Urothelium cell line (cell line): ENCODE measurements at places on chromosomes 5 and 9.

DNA sequence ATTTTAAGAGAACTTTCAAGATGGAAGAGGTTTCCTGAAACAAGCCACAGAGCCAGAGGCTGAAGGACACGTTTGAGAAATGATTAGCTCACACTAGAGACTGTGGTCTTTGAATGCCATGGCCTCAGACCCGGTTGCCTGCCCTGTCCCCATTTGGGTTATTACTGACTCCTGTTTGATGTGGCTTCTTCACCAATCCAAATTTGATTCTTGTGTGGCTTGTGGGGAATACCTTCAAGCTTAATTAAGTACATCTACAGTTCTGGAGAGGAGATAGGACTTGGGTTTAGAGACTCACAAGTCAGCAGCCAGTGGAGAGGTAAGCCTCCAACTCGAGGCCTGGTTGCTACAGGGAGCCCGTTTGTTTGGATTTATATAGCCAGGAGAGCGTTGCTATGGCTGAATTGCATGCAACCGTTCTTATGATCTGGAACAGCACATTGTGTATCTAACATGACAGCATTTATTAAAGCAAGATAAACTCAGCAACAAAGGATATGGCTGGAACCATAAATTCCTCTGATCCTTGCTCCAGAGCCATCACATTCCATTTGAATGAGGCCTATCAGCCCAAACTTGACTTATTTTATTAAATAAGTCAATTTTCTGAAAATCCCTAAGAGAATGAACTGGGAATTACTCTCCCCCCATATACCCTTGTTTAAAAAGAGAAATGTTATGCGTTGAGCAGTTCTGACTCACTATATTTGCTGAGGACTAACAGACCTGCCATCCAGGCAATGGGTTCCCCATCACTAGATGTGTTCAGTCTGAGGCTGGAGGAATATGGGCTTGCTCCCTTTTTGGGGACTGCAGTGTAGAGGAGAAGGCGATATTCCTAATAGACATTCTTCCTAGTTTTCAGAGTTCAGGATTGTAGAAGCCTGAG is 88.4 kb upstream of the TNFSF8 start:
- DNase-seq: no peak

- peak; percentile 29 for DNase-seq
Measured at GRCh38 chr9:115992834-115993233, 160.8 kb upstream of the PAPPA start.

DNA sequence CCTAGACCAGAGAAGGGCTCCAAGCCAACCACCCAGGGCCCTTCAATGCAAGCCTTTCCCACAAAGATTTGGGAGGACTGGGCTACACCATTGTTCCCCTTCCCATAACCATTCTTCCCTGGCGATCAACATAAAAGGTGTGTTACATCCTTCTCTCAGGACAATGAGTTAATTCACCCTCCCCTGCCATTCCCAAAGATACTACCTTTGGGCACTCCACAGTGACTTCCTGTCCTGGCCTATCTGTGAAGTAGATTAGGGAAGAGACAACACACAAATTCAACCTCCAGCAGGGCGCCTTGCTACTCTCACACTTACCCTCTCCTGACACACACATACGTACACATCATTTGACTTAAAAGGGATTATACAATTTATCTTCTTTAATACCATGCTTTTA is 23.2 kb upstream of the IL17B start:
- DNase-seq: no peak

DNA sequence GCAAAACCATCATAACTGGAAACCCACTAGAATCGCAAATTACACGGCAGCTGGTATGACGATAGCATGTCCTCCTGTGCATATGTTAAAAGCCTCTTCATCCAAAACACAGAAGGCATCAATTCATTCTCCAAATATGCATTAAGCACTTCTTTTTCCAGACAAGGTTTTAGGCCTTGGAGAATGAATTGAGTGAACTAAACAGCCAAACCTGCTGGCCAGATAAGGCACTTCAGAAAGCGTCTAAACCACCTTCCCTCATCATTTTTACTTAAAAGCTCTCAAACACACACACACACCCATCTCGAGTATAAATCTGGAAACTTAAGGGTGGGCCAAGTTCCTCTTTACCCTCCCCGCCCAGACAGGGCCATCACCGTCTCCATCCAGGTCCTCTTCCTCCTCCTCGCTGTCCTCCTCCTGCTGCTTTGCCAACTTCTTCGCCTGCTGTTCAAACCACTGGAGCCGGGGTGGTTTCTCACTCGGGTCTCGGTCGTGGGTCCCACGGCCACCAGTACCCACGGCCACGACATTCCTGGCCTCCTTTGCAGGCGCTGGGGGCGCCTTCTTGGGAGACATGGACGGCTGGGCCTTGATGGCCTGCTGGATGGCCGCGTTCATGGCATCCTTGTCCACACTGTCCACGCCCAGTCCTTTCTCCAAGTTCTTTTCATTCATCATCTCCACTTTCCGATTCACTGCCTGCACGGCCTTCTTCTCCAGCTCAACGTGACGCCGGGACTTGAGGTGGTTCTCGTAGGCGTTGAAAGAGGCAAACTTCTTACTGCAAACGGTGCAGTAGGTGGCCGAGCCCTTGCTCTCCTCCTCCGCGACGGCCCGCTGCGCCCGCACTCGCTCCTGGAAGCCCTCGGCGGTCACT is 696 bp downstream of the ZNF622 start:
- DNase-seq: no peak

DNA sequence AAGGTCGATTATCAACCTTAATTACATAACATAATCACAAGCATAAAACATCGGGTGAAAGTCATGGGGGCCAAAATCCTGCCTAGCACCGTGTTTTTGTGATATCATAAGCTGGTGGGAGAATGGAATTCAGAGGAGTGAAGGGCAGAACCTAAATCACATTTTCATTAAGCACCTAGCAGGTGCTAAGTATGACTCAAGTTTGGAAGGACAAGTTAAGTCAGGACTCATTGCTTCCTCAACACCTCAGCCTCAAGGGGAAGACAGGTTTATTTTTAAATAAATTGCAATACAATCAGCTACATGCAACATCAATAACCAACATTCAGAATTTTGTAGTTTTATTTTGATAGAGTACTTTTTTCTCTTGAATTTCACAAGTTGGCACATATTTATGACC is 33.5 kb upstream of the GAS1 start:
- no peak for DNase-seq

DNA sequence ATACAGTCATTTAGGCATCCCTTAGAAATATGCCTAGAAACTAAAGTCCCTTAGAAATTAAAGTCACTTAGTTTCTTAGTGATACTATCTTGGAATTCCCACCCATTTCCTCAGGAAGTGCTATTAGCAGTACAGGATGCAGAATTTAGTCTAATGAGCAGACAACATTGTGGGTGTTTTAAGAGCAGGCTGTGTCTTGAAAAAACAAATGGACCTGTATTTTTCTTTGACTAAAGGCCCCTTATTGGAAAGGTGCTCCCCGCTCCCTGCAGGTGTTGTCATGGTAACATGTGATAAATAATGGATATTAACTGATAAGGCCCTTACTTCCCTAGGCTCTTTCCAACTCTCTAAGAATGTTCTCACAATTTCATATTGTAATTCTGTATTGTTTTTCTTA is 38.8 kb upstream of the STARD4 start:
- DNase-seq: no peak

DNA sequence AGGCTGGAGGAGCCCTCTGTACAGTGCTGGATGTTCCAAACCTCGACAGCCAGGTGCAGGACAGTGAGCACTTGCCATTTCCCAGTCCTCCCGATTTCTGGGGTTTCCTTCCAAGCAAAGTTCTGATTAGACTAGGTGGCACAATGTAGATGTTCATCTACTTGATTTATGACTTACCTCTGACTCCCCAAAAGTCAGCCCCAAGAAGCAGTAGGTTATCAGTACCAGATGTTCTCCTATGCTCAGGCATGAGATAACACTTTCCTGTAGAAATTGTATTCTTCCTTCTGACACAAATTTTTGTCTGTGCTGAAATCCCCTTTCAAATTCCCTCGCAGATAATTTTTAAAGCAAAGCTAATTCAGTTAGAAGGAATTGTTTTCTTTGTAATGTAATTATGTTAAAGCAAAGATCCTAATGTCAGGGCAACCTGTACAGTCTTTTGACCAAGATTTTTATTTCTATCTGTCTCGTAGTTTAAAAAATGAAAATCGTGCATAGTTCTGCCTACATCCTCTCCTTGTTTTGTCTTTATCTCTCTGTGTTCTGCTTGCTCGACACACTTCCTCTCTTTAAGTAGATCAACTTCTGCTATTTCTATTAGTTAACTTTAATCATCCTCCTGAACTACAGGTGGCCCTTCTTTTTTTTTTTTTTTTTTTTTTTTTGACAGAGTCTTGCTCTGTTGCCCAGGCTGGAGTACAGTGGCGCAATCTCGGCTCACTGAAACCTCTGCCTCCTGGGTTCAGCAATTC is 102.4 kb upstream of the PJA2 start:
- DNase-seq: no peak

GRCh38 chr5:57244331-57244730 is 70.5 kb downstream of the GPBP1 start:
- no peak for DNase-seq

DNA sequence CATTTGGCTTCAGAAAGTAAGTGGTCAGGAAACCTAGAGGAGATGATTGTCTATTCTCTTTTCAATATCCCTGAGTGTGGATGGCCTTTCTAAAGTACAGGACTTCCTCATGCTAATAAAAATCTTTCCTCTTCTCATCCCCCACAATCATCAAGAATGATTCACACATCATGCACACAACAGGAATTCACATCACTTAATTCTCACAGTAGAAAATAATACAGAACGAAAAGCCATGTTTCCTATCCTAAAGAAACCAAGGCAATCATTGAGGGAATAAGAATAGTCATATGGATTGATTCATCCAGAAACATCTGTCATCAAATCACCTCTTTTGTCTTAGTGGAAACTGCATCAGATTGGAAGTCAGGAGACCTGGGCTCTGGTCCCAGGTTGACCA is 203.1 kb upstream of the PIK3R1 start:
- DNase-seq: no peak

DNA sequence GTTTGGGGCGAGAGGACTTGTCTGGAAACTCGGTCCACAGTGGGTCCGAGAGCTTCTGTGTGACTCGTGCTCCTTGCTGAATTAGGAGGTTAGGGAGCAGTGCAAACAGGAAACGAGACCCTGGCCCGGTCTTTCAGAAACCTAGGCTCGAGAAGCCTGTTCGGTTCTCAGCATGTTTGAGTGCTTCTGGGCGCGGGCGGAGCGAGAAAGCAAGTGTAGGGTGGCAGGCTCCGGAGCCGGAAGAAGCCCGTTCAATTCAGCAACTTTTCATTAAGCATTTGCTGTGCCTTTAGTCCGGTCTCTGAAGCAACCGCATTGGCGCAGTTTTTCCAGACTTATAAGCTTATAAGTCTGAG is 547 bp downstream of the CLTA start:
- DNase-seq: peak; percentile 22

DNA sequence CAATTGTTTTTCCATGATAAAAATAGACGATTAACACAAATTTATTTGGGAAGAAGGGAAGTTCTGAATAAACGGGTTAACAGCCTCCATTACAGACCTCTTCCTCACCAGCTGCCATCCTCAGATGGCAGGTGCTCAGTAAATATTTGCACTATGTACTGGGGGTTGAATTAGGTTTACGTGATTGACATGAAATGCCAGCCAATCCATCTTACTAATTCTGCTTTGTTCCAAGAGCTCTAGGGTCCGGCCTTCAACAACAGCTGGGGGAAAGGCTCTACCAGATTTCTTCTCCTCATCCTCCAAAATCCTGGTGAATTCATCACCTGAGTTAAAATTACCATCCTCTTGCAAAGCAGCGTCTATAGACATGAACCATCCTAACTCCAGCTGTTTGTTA is 104.6 kb downstream of the MTX3 start:
- DNase-seq: no peak

- no peak for DNase-seq
Measured at GRCh38 chr5:132418881-132419280, 49.4 kb downstream of the SLC22A5 start.

- DNase-seq: no peak
Measured at GRCh38 chr9:137244486-137245449, 3.7 kb downstream of the TUBB4B start.

- no peak for DNase-seq
Measured at GRCh38 chr5:53882676-53883031, 322.2 kb downstream of the NDUFS4 start.

GRCh38 chr5:125219710-125220109 is 473.3 kb upstream of the ZNF608 start:
- no peak for DNase-seq

DNA sequence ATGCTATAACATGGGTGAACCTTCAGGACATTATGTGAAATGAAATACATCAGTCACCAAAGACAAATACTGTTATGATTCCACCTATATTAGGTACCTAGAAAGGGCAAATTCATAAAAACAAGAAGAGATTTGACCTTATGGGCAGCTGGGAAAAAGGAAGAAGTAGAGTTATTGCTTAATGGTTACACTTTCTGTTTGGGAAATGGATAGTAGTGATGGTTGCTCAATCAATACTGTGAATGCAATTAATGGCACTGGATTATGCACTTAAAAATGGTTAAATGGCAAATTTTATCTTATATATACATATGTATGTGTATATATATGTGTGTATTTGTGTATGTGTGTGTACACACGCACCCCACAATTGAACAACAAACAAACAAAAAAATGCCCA is 15.2 kb downstream of the FKBP15 start:
- no peak for DNase-seq

DNA sequence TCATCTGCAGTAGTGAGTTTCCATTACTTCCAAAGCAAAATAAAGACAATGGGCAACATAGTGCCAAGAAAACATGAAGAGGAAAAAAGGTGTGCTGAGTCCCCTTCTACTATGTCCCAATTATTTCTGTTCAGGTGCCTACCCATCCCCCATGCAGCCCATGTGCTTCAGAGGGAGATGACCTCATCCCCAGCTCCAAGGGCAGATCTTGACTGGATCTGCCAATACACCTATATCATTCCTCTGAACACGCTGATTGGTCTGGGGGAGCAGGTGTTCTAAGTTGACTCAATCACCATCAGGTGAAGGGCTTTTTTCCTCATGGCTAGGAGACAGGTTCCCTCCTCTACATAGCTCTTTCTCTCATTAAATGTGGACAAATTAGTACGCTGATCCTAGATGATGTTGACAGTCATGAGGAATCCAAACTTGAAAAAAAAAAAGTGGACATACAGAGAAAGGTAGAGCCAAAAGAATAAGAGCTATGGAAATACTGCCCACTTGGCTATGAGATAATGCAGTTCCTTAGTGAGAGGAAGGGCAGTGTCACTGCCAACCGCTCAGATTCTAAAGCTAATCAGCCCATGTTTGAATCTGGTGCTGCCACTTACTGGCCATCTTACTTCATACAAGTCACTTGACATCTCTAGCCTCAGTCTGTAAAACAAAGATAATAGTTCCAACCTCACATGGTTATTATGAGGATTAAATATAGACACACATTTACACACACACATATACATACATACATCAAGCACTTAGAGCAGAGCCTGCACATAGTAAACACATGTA is 23.1 kb downstream of the PRELID2 start:
- no peak for DNase-seq

GRCh38 chr5:136729901-136730355 is 364.6 kb upstream of the TRPC7 start:
- DNase-seq: peak; percentile 42

GRCh38 chr5:61440086-61440485 is 108.0 kb downstream of the ZSWIM6 start:
- DNase-seq: no peak
